ENCODE measurements at places on chromosomes 7 and 10. TPM values are rescaled to one million over a fixed set of nuclear protein-coding genes. Genes with fewer than 3 reads are reported as not detected.

The FBXO24 gene
- 1.2 TPM for total RNA-seq

The UNC5B gene
- total RNA-seq: not detected

The VGF gene
- total RNA-seq: 0.17 TPM

The PRLHR gene
- total RNA-seq: not detected

The LEP gene
- total RNA-seq: not detected

The ZNF862 gene
- total RNA-seq: 45.6 TPM

DNA sequence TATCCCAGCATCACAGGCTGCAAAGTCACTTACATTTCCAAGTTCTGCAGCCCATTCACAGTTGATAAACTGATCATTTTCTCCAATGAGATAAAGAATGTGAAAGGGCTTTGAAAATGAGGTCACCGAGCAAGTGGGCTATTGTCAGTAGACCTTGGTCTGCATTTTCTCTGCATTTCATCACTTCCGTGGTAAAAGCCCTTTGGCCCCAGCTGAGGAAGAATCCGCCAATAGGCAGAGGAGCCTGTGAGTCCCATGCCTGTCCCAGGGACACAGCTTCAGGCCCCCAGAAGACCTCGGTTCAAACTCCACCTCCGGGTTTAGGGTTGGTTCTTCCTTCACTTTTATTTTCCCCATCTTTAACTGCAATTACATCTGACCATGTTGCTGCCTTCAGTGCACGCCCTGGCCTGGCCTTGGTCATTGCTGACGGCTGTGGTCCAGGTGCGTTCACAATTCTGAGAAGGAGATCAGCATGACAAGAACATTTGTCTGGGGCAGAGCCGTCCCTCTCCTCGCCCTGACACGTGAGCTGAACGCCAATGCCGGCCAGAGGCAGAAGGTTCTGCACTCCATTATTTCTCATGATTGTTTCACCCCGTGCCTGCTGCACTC lies 292.5 kb downstream of the TCERG1L start:
- no peak for DNase-seq

DNA sequence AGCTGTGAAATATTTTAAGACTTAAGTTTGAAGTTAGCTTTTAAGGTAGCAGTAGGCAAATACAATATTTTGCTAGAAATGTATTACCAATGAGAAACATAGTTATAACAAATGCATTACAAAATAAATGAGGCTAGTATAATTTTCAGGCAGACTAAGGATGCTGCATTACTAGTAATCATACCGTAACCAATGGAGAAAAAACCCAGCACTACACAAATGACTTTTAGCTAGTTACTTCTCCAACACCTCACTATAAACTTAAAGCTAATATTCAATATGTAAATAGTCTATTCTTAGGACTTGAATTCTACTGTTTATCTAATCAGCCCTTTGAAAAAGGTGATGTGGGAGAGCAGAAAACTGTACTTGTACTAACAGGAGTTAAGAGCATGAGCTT lies 285.3 kb upstream of the KLF14 start:
- DNase-seq: no peak

GRCh38 chr10:3893901-3894563 lies 109.0 kb upstream of the KLF6 start:
- no peak for DNase-seq

DNA sequence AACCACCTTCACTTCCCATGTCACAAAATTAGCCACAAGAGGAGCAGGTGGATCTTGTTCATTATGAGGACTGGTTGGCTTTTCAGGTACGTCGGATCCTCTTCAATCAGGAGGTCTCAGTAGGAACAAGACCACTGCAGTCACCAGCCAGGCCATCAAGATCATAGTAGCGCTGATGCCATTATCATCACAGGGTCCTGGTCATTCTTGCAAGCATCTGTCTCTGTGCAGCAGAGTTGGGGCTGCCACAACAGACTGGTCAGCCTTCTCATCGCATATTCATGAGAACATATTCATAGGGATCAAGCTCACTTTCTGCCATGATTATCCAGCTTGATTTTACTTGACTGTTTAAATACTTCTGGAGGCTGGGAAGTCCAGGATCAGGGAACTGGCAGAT lies 67.1 kb downstream of the ADCYAP1R1 start:
- no peak for DNase-seq

- DNase-seq: no peak
These were observed 704 bp upstream of the ANTXRL start for GRCh38 chr10:46285966-46286620.

DNA sequence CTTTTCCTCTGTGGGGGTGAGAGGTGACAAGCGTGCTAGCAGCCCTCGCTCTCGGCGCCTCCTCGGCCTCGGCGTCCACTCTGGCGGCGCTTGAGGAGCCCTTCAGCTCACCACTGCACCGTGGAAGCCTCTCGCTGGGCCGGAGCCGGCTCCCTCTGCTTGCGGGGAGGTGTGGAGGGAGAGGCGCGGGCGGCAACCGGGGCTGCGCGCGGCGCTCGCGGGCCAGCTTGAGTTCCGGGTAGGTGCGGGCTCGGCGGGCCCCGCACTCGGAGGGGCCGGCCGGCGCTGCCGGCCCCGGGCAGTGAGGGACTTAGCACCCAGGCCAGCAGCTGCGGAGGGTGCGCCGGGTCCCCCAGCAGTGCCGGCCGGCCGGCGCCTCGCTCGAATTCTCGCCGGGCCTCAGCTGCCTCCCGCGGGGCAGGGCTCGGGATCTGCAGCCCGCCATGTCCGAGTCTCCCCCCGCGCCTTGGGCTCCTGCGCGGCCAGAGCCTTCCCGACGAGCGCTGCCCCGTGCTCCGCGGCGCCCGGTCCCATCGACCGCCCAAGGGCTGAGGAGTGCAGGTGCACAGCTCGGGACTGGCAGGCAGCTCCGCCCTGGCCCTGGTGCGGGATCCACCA lies 352.8 kb upstream of the PODXL start:
- no peak for DNase-seq

GRCh38 chr10:6005856-6006395 lies 28.6 kb upstream of the IL15RA start:
- no peak for DNase-seq

Data from activated naive CD8-positive, alpha-beta T cell treated with anti-CD3 and anti-CD28 coated beads, Interleukin-2, amount 10 ng/mL, durations not matched to agents 7 days and 5 days (primary cell).